HFFc6 (cell line): ENCODE measurements at places on chromosomes 12 and 14.

- DNase-seq, result no peak
Measured at GRCh38 chr14:44981198-44981597, 19.2 kb downstream of the TOGARAM1 start.

GRCh38 chr14:79412822-79413221 lies 798.5 kb downstream of the DIO2 start:
- DNase-seq, result no peak

- peak; percentile 69 for DNase-seq
Measured at GRCh38 chr14:67815573-67816225, 691 bp downstream of the ZFYVE26 start.

DNA sequence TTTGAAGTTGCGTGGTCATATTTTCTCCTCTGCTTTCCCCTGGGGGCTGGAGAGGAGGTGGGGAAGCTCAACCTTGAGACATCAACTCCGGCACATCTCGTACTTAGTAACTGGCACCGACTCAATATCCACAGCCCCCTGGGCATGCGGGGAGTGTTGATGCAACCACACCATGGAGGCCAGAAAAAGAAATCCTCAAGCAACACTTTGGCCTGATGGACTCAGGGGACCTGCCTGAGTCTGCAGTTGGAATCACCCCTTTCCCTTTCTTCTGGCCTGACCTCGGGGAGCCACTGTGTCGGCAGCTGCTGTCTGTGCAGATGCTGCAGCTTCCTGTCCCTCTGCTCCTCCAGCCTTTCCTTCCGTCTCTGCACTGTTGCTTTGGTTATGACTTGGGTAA lies 11.4 kb upstream of the AACS start:
- DNase-seq, result no peak

GRCh38 chr14:59247801-59248584 lies 59.5 kb downstream of the DAAM1 start:
- DNase-seq, result no peak

GRCh38 chr14:23435543-23436326 lies at the start of gene MYH7:
Gene MYH7 (minus strand): TSS chr14:23435660. CDS start chr14:23433732, 1,928 bp downstream.
- DNase-seq, result no peak

DNA sequence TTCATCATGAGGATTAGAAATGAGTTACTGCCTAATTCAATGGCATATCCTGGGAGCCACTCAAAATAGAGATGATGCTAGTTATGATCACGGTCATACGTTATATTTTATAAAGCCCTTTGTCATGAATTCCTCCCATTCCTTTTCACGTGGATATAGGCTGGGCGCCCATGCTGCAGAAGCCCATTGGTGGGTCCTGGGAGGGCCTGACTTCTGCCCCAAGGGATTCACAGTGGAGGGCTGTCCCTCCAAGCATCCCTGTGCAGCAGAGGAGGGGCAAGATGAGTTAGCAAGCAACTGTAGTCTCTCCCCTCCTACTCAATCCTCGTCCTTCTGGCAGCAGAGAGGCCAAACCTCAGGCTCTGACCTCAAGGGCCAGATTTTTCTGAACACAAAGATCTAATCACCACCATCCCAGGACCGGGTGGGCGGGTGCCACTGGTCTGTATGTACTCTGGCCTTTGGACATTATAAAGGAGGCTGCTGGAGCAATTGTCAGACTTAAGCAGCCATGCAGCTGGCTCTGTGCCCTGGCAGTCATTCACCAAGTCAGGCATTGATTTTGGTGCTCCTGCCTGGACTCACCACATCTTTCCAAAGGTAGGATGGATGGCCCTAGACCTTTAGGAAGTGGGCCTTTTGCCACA lies 8.6 kb downstream of the GLTP start:
- DNase-seq, result no peak

DNA sequence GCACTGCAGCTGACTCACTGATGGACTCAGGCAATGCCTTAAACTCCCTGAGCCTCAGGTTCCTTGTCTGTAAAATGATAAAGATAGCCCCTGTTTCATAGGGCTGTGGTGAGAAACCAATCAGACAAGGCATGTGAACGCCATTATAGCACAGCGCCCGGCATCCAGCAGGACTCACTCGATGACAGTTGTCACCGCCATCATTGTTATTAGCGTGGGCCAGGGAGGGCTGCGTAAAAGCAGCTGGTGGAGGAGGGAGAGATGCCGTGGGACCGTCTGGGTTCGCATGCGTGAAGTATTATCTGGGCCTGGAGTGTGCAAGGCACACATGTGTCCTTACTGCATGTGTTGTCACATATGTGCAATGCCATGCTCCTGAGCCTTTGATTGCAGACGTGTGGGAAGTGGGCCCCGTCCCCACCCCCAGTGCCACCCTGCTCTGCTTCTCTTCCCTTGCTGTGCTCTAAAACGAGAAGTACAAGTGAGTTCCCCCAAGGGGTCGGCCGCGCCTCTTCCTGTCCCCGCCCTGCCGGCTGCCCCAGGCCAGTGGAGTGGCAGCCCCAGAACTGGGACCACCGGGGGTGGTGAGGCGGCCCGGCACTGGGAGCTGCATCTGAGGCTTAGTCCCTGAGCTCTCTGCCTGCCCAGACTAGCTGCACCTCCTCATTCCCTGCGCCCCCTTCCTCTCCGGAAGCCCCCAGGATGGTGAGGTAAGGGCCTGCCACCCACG lies at the start of gene PTPN6:
Gene PTPN6, plus strand, starts transcription at position 546 of the 730 bp plus-strand sequence. Its CDS starts 157 bp downstream, at position 703.
- DNase-seq, result no peak

DNA sequence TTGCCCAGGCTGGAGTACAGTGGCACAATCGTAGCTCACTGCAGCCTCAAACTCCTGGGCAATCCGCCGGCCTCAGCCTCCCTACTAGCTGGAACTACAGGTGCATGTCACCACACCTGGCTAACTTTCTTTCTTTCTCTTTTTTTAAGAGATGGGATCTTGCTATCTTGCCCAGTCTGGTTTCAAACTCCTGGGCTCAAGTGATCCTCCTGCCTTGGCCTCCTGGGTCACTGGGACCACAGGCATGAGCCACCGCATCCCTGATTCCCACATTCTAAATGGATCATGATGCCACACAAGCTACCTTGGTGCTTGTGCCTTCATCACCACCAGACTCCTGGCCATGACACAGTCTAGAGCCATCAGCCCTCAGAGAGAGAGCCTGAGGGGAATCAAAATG lies 43.8 kb downstream of the PRKAB1 start:
- DNase-seq, result no peak

DNA sequence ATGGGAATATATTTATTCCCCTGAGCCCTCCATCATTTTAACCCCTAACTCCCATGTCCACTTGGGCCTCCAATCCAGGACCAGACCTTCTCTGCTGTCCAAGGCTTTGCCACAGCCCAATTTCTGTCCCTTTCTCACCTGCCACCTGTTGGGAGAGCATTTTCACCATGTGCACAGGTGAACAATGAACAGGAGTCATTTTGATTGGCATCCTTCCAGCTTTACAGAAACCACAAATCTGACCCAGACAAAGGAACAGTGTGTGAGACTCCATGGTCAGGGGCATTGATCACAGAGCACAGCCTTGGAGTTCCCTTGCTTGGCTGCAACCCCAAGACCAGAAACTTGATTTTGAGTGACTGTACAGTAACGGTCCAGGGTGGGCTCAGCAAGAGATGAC lies 91.9 kb downstream of the CRACR2A start:
- no peak for DNase-seq

GRCh38 chr12:64058541-64059265 lies 163.4 kb downstream of the KICS2 start:
- no peak for DNase-seq

DNA sequence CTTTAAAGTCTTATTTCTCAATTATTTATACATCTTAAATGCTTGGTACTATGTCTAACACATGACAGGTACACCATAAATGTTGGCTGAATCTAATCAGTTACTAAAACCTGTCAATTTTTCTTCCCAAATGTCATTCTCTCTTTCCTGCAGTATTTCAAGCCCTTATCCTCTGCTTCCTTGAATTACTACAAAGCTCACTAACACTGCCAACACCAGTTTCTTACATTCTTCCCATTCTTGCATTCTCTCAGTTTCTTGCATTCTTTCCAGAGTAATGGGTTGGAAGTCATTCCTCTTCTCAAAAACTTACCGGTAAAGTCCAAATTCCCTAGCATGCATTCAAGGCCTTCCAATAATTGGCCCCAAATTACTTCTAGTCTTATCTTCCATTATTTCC lies 9.6 kb upstream of the SMARCC2 start:
- peak; percentile 28 for DNase-seq

DNA sequence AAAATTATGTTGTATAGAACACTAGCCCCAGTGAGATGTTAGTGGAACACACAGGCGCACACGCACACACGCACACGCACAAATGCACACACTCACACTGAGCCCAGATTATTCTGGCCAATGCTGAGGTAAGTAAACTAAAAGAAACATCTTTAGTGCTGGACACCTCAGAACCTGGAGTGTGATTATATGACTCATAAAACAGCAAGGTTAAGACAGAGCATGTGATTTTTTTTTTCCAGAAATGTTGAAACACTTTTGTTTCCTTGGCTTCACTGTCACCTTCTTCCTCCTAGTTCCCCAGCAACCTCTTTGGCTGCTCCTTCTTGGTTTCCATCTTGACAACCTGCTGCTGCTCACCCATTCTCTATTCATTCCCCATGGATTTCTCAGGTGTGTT lies 141.0 kb upstream of the ALG10B start:
- DNase-seq, result no peak

DNA sequence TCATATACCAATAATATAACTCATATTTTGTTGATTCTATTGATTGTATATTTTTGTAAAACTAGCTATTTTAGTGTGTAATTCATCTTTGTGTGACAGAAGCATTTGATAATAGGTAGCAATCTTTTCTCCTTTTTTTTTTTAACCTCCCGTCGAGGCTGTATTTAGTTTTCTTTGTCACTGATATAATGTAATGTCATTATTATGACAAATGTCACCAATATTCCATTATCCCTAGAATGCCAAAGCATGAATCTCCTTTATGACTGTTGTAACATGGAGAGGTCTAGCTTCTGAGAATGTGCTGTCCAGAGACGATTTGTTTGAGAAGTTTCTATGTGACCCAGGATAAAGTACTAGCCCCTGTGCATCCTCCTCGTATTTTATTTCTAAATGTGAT lies 639.0 kb upstream of the ATXN7L3B start:
- no peak for DNase-seq

- peak; percentile 8 for DNase-seq
Measured at GRCh38 chr12:78697817-78698415, 166.7 kb upstream of the SYT1 start.

GRCh38 chr14:22320362-22320750 lies 268.7 kb downstream of the DAD1 start:
- DNase-seq, result no peak

GRCh38 chr12:79532907-79533288 lies 157.9 kb downstream of the PAWR start:
- no peak for DNase-seq

- peak; percentile 92 for DNase-seq
Measured at GRCh38 chr12:76455582-76456345, 103.8 kb downstream of the OSBPL8 start.

DNA sequence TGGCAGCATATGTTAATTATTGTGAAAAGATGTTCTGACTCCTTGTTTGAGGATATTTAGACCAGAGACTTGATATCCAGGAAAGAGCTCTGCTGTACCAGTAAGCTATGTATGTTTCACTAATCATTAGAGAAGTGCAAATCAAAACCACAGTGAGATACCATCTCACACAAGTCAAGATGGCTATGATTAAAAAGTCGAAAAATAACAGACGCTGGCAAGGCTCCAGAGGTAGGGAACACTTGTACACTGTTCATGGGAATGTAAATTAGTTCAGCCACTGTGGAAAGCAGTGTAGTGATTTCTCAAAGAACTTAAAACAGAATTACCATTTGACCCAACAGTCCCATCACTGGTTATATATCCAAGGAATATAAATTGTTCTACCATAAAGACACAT lies 171.6 kb downstream of the DPY19L2 start:
- DNase-seq, result no peak

GRCh38 chr12:133108150-133108549 lies 21.9 kb downstream of the ZNF891 start:
- no peak for DNase-seq

- DNase-seq, result no peak
Measured at GRCh38 chr12:334125-334524, 55.0 kb downstream of the KDM5A start.

- no peak for DNase-seq
Measured at GRCh38 chr14:79193689-79194477, 1017.4 kb downstream of the DIO2 start.

GRCh38 chr14:50335989-50336824 lies 24.1 kb downstream of the DMAC2L start:
- no peak for DNase-seq

- DNase-seq, result no peak
Measured at GRCh38 chr12:132114667-132115066, 29.5 kb downstream of the DDX51 start.

DNA sequence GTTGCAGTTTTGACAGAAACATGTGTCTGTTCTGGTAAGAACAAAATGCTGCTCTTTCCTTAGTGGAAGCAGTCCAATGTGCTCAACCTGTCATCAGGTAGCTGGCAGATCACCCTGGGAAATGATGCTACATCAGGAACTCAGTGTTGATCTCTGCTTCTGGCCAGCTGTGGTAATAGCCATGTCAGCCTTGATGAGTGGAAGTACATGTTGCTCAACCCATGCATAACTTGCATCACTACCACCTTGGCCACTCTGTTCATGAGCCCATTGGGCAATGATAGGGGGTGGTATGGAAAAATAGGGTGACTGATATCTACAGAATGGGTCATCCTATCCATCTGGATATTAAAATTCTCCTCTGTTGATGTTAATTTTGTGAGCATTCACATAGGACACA lies 411.0 kb downstream of the C12orf50 start:
- DNase-seq, result no peak

DNA sequence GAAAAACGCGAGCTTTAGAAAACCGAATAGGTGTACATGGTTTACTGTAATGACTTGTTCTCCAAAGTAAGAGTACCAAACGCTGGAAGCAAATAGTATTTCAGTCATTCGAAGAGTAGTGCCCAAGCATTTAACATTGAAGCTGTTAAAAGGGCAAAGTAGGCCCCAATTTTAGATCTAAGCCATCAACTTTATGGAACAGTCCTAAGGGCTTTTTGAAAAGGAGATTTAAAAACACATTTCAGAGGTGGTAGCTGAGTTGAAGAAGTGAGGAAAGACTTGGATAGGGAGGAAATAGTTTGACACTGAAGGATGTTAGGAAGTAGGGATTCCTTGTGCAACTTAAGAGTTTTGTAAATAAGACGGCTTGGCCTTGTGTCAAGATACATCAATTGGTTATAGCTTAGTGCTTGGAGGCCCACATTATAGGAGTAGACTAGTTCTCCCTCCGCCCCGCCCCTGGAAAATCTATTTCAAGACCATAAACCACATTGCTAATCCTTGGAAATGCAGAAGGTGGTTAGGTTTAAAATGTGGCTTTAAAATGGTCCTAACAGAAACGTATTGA lies 783 bp upstream of the TUBA1B start:
- no peak for DNase-seq
